Mesothelial cell of epicardium (in vitro differentiated cells): ENCODE measurements at places on chromosomes 7 and 10.

DNA sequence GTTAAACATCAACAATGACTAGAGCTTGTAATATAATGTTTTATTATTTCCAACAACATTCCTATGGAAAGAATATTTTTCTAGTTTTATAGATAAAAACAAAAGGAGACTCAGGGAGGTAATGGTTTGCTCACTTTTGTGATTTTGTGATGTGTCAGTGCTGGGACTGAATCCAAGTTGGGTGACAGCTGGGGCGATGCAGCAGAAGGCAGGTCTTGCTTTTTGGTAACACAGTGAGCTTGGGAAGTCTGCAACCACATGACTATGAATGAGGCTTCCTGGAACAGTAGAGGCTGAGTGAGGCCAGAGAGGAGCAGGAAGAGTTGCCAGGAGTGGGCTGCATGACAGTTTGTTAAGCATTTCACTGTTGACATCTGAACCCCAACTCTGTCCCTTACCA, 4.9 kb upstream of the YKT6 start:
- H3K4me1 ChIP-seq: no peaks in the 10 kb centered on the region
- H3K4me3 ChIP-seq: no peak overlapping the region
- DNase-seq: no peak
- H3K36me3 ChIP-seq: no peaks in the 10 kb centered on the region
- peaks cover 38% of the 10 kb centered on the region for H3K27me3 ChIP-seq

- no peak for DNase-seq
- no peaks in the 10 kb centered on the region for H3K27me3 ChIP-seq
- H3K4me3 ChIP-seq: no peak overlapping the region
- no peak overlapping the region for H3K27ac ChIP-seq
- peaks cover 2% of the 10 kb centered on the region for H3K36me3 ChIP-seq
These were observed 87.9 kb downstream of the CUX1 start for GRCh38 chr7:101905203-101905865.

DNA sequence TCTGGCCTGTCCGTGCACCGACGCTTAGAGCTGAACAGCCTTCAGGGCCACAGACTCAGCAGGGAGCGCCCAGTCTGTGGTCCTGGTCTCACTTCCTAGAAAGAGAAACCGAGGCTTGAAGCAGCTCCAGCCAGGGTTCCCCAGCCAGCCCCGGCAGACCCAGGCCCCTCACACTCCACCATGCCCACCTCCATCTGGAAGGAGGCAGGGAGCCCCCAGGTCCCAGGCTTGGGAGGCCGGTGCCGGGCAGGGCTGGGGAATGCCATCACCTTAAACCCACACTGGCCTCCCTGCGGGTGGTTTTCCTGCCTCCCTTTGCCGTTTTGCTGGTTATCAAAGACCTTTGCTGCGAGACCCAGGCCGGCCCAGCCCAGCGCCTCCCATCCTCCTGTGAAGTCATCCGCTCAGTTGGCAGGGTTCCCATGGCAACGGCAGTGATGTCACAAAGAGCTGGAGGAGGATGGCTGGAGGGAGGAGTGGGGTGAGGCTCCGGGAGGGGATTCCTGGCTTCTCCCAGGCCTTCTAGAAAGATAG, 24.0 kb downstream of the ELFN1 start:
- peaks cover 8% of the 10 kb centered on the region for H3K4me1 ChIP-seq
- H3K4me3 ChIP-seq: no peak overlapping the region
- peaks cover 23% of the 10 kb centered on the region for H3K27me3 ChIP-seq

- no peak for DNase-seq
- no peak within 1 kb of the TSS for H3K27ac ChIP-seq
- no peak within 1 kb of the TSS for H3K4me3 ChIP-seq
- H3K36me3 ChIP-seq: peaks cover 12% of the 10 kb centered on the region
- peaks cover 12% of the 10 kb centered on the region for H3K27me3 ChIP-seq
These were observed at the start of gene CYP17A1 for GRCh38 chr10:102837230-102837721. CYP17A1 (minus strand) TSS chr10:102837413; CDS start chr10:102837361, 52 bp downstream.
